Renal cortex interstitium (tissue), 15 donors: ENCODE measurements at places on chromosomes 16 and 17.

GRCh38 chr17:79444198-79444597 lies 166.7 kb downstream of the RBFOX3 start:
- DNase-seq: no peak

DNA sequence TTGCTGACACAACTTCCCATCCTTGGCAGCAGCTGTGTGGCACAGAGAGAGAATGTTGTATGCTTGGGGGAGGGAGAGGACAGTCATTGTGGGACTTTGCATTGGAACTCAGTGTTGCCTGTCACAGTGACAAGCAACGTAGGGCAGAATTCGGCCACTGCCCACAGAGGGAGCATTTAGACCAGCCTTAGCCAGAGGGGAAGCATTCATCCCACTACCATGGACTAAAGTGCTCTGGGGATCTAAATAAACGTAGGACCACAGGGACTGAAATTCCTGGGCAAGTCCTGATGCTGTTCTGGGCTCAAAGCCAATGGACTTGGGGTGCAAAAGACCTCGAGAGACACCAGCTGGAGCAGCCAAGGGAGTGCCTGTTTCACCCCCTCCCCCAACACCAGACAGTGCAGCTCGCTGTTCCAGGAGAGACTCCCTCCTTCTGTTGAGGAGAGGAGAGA lies 44.9 kb downstream of the ABCA8 start:
- DNase-seq: no peak

GRCh38 chr17:64736804-64737492 lies 74.8 kb upstream of the SMURF2 start:
- DNase-seq: no peak

GRCh38 chr17:34781071-34781470 lies 180.2 kb downstream of the CCT6B start:
- no peak for DNase-seq

GRCh38 chr17:1159431-1160180 lies 20.2 kb downstream of the ABR start:
- DNase-seq: no peak

GRCh38 chr17:12734926-12735325 lies 54.4 kb upstream of the ARHGAP44 start:
- DNase-seq: no peak

DNA sequence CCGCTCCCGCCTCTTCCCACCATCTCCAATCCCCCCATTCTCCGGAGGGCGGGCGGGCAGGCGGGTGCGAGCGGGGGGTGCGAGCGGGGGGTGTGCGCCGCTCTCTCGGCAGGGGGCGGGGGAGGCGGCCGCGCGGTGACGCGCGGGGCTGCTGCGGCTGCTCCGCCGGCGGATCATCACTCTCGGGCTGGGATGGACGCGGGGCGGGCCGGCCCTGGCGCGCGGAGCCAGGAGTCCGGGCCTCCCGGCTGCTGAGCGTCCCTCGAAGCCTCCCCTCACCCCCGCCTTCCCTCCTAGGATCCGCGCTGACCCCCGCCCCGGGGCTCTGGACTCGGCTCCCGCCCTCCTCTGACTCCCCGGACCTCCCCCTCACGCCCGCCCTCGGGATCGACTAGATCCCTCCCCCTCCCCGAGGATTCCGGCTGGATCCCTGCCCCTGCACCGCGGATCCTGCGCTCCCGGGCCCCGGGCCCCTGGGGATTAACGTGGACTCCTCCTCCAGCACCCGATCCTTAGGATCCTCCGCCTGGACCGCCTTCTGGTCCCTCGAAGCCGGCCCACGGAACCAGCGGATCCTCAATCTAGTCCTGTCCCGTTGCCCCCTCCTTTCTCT lies 946 bp upstream of the TMEM256 start:
- no peak for DNase-seq

DNA sequence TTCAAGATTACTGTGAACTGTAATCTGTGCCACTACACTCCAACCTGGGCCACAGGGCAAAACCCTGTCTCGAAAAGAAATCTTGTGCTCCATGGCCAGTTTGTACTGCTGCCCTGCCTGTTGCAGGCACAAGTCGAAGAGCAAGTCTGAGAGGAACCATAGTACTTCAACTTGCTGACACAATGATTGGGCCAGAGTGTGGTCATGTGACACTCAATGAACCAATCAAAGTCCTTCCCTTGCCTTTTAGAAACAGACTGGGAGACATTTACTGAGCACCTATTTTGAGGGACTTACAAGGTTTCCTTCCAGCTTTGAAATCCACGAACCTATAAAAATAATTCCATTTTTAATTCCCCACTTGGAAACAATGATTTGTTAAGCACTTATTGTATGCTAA lies 39.8 kb upstream of the TMC5 start:
- no peak for DNase-seq

GRCh38 chr16:14356064-14356463 lies 274.0 kb downstream of the PARN start:
- DNase-seq: no peak

DNA sequence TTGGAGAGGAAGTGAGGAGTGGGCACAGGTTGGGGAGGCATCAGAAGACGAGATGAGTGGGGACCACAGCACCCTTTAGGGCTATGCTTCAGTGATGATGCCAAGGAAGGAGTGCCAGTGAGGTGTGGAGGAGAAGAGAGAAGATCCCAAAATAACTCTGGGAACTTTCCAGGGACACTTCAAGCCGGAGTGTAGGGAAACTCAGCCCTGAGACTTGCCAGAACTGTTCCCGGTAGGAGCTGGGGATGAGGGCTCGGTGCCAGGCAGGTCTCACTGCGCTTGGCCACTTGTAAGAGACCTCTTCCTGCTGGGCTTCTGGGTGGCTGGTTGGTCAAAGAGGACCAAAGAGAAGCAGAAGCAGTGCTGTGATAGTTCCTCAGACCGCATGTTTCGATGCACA lies 63.6 kb downstream of the SHISA6 start:
- no peak for DNase-seq

DNA sequence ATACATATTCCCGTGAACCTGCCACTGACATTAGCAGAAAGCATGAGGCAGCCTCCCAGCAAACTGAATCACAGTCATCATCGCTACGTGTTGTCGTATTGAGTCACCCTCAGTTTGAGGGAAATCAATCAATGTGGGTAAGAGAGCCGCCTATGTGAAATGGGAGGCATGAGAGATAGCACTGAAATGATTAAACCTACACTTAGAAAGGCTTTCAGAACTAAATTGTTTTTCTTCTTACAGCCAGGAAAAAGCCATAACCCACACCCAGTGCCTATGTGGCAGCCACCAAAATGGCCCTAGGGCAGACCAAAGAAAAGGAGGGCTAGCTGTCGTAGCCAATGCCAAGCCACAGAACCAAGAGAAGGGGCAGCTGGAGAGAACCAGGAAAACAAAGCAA lies 90.5 kb downstream of the ADAMTS18 start:
- DNase-seq: no peak

- DNase-seq: no peak
Measured at GRCh38 chr17:18246880-18247612, 11.5 kb downstream of the FLII start.

DNA sequence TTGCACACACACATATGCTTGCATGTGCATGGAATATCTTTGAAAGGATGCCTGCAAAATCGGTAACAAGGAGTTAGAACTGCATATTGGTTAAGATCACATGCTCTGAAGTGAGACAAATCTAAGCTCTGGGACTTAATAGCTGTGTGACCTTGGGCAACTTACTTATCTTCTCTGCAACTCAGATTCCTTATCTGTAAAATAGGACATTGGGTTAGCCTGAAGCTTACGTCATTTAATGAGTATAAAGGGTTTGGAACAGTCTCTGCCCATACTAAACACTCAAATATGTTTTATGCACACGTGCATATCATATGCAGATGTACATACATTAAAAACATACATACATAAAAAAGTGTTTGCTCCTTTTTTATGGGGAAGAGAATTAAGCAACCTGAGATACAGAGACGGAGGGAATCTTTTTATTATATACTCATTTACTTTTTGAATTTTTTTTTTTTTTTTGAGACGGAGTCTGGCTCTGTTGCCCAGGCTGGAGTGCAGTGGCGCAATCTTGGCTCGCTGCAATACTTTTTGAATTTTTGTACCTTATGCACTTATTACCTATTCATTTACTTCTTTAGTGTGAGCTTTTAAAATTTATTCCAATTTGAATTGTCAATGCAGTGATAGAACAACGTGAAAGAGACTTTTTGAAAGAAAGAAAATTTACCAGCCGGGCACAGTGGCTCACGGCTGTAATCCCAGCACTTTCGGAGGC lies 206.2 kb downstream of the CCDC182 start:
- no peak for DNase-seq

DNA sequence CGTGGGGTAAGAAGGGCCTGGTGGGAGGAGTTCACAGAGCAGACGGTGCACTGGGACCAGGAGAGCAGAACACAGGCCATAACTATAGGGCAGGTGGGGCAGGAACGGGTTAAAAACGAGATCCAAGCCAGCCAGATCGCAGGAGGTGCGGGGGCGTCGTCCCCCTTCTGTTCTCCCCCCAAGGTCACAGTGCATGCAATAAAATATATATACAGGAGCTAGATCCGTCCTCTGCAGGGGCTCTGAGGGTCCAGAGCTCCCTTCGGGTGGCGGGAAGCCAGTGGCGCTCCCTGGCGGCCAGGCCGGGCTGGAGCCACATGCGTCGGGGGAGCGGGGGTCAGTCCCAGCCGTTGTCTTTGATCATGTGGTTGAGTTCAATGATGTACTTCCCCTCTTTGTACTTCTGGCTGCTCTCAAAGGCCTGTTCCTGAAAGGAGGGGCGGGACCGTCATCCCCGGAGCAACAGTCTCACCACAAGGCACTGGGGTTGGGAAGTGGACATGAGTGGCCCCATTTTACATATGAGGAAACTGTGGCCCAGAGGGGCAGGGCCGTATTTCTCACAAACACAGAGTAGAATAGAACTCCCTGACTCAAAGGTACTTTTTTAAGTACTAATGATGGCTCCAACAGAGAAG lies 768 bp upstream of the TBX6 start:
- peak; percentile 55 for DNase-seq

DNA sequence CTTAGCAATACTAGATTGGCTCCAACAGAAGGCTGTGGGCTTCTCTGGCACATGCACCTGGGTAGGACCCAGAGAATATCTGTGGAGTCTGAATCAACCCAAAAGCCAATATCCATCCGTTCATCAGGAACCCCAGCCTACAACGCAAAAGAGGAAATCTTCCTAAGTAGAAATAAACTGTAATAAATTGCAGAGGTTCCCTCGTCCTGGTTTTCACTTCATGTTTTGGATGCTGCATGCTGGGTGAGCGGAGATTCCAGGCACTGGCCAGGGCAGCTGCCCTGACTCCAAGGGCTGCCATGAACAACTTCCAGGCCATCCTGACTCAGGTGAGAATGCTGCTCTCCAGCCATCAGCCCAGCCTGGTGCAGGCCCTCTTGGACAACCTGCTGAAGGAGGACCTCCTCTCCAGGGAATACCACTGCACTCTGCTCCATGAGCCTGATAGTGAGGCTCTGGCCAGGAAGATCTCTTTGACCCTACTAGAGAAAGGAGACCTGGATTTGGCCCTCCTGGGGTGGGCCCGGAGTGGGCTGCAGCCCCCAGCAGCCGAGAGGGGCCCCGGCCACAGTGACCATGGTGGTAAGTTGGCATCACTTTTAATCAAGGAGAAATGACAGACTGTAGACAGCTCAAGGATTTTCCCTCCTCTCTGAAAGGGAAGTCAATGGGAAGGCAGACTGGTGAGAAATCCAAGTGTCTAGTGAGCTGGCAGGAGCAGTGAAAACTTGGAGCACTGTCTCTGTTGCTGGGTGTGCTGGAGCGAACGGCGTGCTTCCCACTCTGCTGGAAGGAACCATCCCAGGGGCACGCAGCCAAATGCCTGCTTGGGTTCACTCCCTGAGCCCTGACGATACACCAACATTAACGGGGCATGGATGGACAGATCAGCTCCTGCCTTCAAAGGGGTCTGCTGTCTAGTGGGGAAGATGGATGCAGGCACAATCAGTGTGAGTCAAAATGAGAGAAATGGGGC lies 10.7 kb upstream of the CIITA start:
- no peak for DNase-seq

GRCh38 chr16:57039148-57039812 lies 49.9 kb downstream of the NLRC5 start:
- no peak for DNase-seq

GRCh38 chr17:32772453-32773025 lies 104.4 kb downstream of the MYO1D start:
- no peak for DNase-seq

DNA sequence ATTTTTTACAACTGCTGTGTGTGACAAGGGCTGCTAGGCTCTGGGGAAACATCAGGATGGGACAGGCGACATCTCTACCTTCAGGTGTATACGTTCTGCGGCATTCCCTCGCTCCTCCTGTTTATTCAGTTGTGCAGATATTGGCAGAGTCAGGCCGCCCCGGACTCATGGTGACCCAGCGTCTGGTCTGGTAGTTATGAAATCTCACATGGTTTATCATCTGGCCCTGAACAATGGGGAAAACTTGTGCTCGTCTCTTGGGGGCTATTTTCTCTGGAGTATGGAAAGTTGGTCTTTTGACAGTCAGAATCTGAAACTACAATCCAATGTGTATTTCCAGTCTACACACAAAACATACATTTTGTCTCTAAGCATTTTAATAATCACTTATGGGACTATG lies 3.3 kb downstream of the MARCHF10 start:
- no peak for DNase-seq

DNA sequence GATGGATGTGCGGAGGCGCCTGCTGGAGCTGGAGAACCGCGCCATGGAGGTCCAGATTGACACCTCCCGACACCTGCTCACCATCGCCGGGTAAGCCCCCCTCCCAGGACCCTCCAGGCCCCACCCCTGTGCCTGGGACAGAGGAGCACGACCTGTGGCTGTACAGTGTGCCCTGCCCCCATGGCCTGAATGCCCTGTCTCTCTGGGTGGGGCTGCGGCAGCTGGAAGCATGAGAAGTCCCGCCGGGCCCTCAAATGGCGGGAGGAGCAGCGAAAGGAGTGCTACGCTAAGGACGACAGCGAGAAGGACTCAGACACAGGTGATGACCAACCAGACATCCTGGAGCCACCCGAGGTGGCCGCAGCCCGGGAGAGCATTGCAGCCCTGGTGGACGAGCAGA lies 11.2 kb downstream of the BTBD17 start:
- DNase-seq: no peak

DNA sequence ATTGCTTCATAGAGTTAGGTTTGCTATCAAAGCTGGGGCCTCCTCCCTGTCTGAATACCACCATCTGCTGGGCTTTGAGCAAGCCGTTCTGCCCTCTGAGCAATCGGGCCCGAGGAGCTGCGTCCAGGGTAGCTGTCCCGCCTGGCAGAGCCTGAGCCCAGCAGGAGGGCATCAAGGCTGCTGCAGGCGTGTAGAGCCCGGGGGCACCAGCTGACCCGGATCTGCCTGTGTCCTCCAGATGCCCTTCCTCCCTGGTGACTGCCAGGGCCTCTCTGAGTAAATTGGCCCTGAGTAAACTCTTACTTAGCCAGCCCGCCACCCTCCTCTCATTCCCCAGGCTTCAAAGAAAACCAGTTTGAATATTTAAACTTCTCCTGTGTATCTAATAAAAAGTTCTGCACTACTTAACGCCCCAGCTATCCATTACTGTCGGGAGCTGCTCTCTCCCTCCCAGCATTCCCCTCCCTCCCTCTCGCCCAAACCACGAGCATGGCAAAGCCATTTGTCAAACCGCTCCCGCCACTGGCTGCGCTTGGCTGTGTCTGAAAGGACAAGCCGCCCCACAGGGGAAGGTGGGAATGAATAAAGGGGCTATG lies 16.4 kb downstream of the CDK5RAP3 start:
- peak; percentile 72 for DNase-seq

GRCh38 chr17:75555679-75556153 lies 30.2 kb downstream of the LLGL2 start:
- DNase-seq: no peak
